ENCODE measurements at places on chromosomes 1 and 21.

DNA sequence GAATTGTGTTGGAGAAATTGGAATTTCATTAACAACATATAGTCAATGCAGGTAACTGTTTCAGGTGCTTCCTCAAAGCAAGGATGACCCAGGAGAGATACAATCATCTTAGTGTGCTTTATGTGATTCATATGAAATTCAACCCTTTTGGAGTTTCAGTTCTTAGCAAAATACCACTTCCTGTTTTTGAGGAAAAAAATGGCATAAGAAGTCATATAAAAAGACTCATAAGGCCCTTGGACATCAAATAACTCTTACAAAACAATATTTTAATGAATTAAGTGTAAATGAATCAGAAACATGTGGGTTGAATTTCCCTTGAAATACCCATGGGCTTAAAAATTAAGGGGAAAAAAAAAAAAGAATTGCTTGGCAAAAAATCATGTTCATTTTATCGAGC lies 926.6 kb downstream of the LTN1 start:
- no peak for DNase-seq

DNA sequence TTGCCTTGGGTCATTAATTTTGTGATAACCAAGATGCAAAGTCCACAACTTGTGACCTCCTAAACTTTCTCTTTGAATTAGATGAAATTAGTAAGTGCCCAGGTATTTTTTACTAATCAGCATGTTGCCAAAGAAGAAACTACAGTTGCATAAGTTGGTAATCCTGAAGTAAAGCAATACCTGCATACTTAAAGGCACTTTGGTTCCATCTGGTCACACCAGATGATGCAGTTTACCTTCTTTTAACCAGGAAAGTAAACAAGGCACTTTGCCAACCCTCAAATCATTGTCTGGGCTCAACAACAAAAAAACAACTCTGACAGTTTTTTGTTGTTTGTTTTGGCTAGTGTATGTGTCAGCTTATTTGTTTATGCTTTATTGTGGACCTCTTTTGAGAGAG lies 55.5 kb upstream of the DYNLT5 start:
- DNase-seq, result no peak

DNA sequence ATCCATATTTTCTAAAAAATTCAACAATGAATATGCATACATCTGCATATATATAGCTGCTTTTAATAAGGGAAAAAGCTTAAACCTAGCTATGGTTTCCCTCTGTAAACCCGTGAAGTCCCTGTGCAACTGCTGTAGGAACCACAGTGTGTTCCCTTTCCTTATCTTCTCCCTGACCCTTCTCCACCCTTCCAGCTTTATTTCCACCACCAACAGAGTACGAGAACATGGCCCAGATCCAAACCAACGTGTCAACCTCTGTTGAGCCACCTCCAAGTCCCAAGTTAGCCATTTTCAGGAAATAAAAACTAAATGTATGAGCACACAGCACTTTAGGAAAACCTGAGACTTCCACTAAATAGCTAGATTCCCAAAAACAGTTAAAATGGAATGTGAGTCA lies 20.3 kb downstream of the SUSD4 start:
- DNase-seq, result no peak

DNA sequence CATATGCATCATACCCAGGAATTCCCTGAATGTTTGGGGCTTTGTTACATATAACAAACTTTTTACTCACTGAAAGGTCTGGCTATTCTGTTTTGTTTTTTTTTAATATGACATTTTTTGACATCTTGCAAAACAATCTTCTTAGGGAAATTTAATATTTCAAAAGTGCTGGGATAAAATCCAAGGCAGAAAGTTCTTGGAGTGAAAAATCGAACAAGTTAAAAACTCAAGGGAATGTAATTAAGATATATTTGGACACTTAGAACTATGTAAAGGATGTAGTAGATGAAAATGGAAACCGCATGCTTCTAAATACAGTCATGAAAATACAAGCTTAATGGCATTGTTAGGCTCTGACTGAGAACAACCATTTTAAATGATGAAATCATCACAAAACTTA lies 8.6 kb downstream of the CHODL start:
- DNase-seq, result no peak

- no peak for DNase-seq
Measured at GRCh38 chr1:198153103-198153502, 3.7 kb upstream of the NEK7 start.

Data from activated T-cell treated with anti-CD3 and anti-CD28 coated beads for 24 hours (primary cell).